ENCODE measurements at places on chromosomes 2 and 18.
A peak's percentile ranks its signal among the peaks of the same experiment; 100 is the strongest.

- no peak for DNase-seq
These were observed 265.1 kb upstream of the TNP1 start for GRCh38 chr2:217125014-217125413.

DNA sequence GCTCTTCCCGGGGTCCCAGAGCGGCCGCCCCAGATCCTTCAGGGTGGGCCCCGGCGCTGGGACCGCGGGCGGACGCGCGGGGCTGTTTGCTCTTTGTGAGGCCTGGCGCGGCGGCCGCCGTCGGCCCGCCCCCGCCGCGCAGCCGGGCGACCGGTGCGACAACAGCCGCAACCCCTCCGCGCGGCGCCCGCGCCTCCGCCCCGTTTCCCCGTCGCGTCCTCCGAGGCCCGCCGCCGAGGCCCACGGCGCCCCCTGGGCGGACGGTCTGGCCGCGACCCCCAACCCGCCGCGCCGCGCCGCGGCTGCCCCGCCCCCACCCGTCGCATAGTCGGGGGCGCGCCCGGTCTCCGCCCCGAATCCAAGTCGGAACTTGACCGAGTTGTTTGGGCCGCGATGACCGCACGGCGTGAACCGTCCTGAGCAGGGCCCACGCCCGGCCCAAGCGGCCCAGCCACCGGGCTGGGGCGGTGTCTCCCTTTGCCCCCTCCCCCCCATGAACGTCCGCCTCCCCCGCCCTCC is 448 bp downstream of the YPEL5 start:
- DNase-seq = peak; percentile 19

GRCh38 chr18:68427951-68428401 is 286.9 kb downstream of the TMX3 start:
- DNase-seq = no peak

DNA sequence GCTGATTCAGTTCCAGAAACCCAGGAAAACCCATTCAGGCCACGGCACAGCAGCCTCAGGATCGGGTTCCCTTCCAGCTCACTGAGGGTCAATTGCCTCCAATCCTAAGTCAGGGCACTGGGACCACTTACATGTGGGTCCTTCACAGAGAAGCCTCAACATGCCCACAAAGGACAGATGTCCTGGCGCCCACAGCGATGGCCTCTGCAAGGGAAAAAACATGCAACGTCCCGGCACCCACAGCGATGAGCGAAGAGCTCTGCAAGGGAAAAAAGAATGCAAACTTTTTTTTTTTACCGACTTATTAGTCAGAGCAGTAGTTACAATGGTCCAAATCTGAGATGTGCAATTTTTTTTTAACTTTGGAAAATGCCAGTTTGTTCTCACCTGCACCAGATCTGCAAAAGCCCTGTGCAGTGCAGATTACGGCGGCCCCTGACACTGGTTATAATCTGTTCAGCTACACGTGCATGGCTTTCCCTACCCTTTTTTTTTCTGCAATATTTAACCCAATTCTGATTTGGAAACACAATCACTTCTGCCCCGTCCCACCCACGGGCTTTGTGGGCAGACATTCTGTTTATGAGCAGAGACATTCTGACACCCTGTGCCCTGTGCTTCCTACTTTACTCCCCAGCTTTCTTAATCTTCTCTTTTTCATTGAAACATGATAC is 159.3 kb upstream of the SALL3 start:
- DNase-seq = no peak

- DNase-seq = no peak
These were observed 28.0 kb downstream of the KIF1A start for GRCh38 chr2:240791821-240792628.

GRCh38 chr2:130806370-130806769 is 30.3 kb upstream of the ARHGEF4 start:
- DNase-seq = no peak

- DNase-seq = peak; percentile 57
These were observed 55.4 kb downstream of the CDC42EP3 start for GRCh38 chr2:37615804-37616676.

GRCh38 chr18:66328296-66328878 is 275.5 kb downstream of the CDH19 start:
- DNase-seq = no peak

DNA sequence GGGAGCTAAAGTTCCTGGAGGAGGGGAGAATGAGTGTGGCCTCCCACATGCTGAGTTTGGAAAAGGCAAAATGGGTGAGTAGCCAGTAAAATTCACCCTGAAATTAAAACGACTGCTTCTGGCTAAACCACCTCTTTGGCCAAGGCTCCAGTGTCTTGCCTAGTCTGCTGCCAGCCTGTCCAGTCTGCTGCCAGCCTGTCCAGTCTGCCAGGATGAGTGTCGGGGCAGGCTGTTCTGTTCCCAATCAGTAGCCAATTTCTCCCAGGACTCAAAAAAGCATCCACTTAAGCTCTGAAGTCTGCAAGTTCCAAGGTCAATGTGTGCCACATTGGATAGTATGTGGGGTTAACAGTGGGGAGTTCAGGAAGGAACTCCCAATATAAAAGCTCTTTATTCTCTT is 134.6 kb upstream of the KLHL29 start:
- no peak for DNase-seq

DNA sequence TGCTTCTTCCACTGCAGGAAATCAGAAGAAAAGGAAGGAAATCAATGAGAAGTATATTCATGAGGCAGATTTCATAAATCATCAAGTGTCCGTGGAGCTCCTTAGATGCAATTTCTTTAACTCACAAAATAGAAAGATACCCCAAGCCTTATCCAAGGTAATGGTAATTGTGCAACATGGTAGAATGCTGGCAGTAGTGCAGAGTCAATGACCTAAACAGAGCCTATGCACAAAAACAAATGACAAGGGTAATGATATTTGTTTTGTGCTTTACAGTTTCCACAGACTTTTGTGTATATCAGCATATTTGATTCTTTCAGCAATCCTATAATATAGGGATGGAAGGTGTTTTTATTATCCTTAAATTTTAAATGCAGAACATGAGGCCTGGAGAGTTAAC is 102.7 kb downstream of the SETBP1 start:
- DNase-seq = no peak

- DNase-seq = no peak
These were observed 6.5 kb downstream of the TTR start for GRCh38 chr18:31598021-31598805.

Measured in activated CD4-positive, alpha-beta T cell treated with anti-CD3 and anti-CD28 coated beads for 4 hours (primary cell).